A375 (cell line): ENCODE measurements at places on chromosomes 1 and 21. TPM values are rescaled to one million over a fixed set of nuclear protein-coding genes. Genes with fewer than 3 reads are reported as not detected.

RGS13 gene
- total RNA-seq, result not detected in 2 replicates

BCAS2 gene
- total RNA-seq, result 56.9 and 64.7 TPM in 2 replicates

CLDN14 gene
- total RNA-seq, result not detected in 2 replicates

TMIGD3 gene
- not detected in 2 replicates for total RNA-seq

HPDL gene
- total RNA-seq, result 20.7 and 25.0 TPM in 2 replicates

SIPA1L2 gene
- total RNA-seq, result 10.2 and 11.0 TPM in 2 replicates

ACTL8 gene
- 0.98 and 1.5 TPM in 2 replicates for total RNA-seq

EDARADD gene
- total RNA-seq, result 0.13 and 1.2 TPM in 2 replicates

IL19 gene
- total RNA-seq, result not detected in 2 replicates

COL9A2 gene
- total RNA-seq, result 9.9 and 10.6 TPM in 2 replicates

MIXL1 gene
- not detected in 2 replicates for total RNA-seq

CHIT1 gene
- total RNA-seq, result 0.03 TPM in 1 of 2 replicates, not detected in the other

ESRRG gene
- 0.53 and 0.57 TPM in 2 replicates for total RNA-seq

SH2D1B gene
- total RNA-seq, result 3.0 TPM in 2 replicates

AURKAIP1 gene
- total RNA-seq, result 307 and 311 TPM in 2 replicates

SERPINC1 gene
- 0.11 TPM in 1 of 2 replicates, not detected in the other for total RNA-seq

ATXN7L2 gene
- total RNA-seq, result 16.2 and 20.7 TPM in 2 replicates

TDRD10 gene
- total RNA-seq, result not detected in 2 replicates

AGO1 gene
- total RNA-seq, result 33.5 and 37.9 TPM in 2 replicates

GPATCH3 gene
- 17.0 and 18.0 TPM in 2 replicates for total RNA-seq

TNFRSF18 gene
- total RNA-seq, result not detected in 2 replicates

DENND4B gene
- 34.9 and 35.8 TPM in 2 replicates for total RNA-seq

C1QB gene
- total RNA-seq, result not detected in 2 replicates

HMCN1 gene
- 35.5 and 40.1 TPM in 2 replicates for total RNA-seq

COL6A2 gene
- 74.4 and 78.3 TPM in 2 replicates for total RNA-seq

HLX gene
- 5.8 and 8.1 TPM in 2 replicates for total RNA-seq

EFNA3 gene
- total RNA-seq, result 2.5 and 3.0 TPM in 2 replicates

CRNN gene
- not detected in 2 replicates for total RNA-seq

PLA2G4A gene
- 0.98 and 1.0 TPM in 2 replicates for total RNA-seq

NT5C1A gene
- total RNA-seq, result 0.34 and 1.2 TPM in 2 replicates

KRTAP19-1 gene
- not detected in 2 replicates for total RNA-seq

INKA2 gene
- total RNA-seq, result 3.9 and 4.0 TPM in 2 replicates

OR2W3 gene
- 0.45 and 2.8 TPM in 2 replicates for total RNA-seq

MRAP gene
- not detected in 2 replicates for total RNA-seq

RIPK4 gene
- total RNA-seq, result 54.8 and 61.9 TPM in 2 replicates

APCS gene
- not detected in 2 replicates for total RNA-seq

PRAMEF2 gene
- total RNA-seq, result not detected in 2 replicates

PTAFR gene
- 0.16 TPM in 1 of 2 replicates, not detected in the other for total RNA-seq

GUCA2A gene
- total RNA-seq, result not detected in 2 replicates

TNNI3K gene
- 0.23 TPM in 1 of 2 replicates, not detected in the other for total RNA-seq

BCL2L15 gene
- total RNA-seq, result 0.79 and 0.80 TPM in 2 replicates

DNALI1 gene
- total RNA-seq, result 0.41 TPM in 1 of 2 replicates, not detected in the other

UBE2U gene
- total RNA-seq, result not detected in 2 replicates

NECTIN4 gene
- total RNA-seq, result 0.27 and 1.2 TPM in 2 replicates

ELAPOR1 gene
- total RNA-seq, result 0.08 and 0.11 TPM in 2 replicates

GGPS1 gene
- 18.8 and 20.1 TPM in 2 replicates for total RNA-seq

RASSF5 gene
- total RNA-seq, result 1.1 and 2.3 TPM in 2 replicates

FAM3B gene
- 0.16 and 0.26 TPM in 2 replicates for total RNA-seq

DNAI4 gene
- not detected in 2 replicates for total RNA-seq

PGM1 gene
- total RNA-seq, result 66.9 and 74.6 TPM in 2 replicates

TAL1 gene
- 0.04 and 0.05 TPM in 2 replicates for total RNA-seq

ETV3L gene
- not detected in 2 replicates for total RNA-seq

ZMYND12 gene
- 0.08 and 0.32 TPM in 2 replicates for total RNA-seq

DENND2D gene
- not detected in 2 replicates for total RNA-seq

TDRKH gene
- 14.4 and 15.5 TPM in 2 replicates for total RNA-seq
